Kidney (tissue), 22 donors: ENCODE measurements at places on chromosomes 6 and 20.
A peak's percentile ranks its signal among the peaks of the same experiment; 100 is the strongest.

DNA sequence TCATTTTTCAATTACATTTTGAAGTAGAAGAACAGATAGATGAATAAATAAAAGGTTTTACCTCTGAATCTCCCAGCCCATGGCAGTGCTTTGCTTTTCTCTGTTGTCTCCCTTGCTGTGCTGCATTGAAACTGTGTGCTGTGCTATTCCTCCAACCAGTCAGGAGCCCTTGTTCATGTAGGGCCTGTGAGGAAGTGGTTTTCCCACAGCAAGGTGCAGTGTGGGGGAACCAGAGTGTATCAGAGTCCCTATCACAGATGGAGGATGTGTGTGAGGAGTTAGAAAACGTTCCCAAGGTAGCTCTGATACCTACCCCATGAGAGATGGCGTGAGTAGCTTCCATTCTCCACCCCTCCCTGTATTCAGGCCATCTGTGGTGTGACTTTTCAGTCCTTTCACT lies 72.8 kb upstream of the RALGAPA2 start:
- H3K27me3 ChIP-seq: no peaks in the 10 kb centered on the region
- no peak overlapping the region for H3K27ac ChIP-seq
- H3K4me1 ChIP-seq: no peaks in the 10 kb centered on the region
- DNase-seq: no peak

- no peak overlapping the region for H3K27ac ChIP-seq
- no peaks in the 10 kb centered on the region for H3K27me3 ChIP-seq
- H3K4me1 ChIP-seq: peaks cover 5% of the 10 kb centered on the region
- no peak overlapping the region for H3K4me3 ChIP-seq
- DNase-seq: peak; percentile 17
Measured at GRCh38 chr6:135630789-135631376, 133.3 kb upstream of the AHI1 start.

- DNase-seq: peak; percentile 58
- no peaks in the 10 kb centered on the region for H3K27me3 ChIP-seq
- H3K4me3 ChIP-seq: no peak overlapping the region
- peak overlapping the region; percentile 68 for H3K27ac ChIP-seq
- H3K4me1 ChIP-seq: peaks cover 24% of the 10 kb centered on the region
- H3K36me3 ChIP-seq: peaks cover 5% of the 10 kb centered on the region
Measured at GRCh38 chr6:32113386-32114352, 4.5 kb upstream of the TNXB start.

DNA sequence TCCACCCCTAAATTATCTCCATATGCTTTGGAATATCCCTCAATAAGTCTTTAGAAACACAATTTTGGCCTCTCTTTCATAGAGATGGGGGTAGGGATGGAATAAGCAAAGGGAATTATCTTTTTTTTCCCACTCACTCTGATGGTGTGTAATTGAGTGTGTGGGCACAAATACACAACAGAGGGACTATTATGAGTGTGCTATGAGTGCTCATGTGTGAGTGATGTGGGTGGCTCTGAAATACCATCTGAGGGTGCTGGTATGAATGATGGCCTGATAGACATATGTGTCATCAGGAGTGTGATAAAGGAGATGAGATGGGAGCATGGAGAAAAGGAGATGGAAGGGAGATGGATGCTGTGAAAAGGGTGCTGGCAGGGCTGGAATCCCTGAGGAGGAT lies 35.6 kb downstream of the GSS start:
- H3K4me3 ChIP-seq: no peak overlapping the region
- no peaks in the 10 kb centered on the region for H3K4me1 ChIP-seq
- no peak for DNase-seq
- H3K27me3 ChIP-seq: no peaks in the 10 kb centered on the region

DNA sequence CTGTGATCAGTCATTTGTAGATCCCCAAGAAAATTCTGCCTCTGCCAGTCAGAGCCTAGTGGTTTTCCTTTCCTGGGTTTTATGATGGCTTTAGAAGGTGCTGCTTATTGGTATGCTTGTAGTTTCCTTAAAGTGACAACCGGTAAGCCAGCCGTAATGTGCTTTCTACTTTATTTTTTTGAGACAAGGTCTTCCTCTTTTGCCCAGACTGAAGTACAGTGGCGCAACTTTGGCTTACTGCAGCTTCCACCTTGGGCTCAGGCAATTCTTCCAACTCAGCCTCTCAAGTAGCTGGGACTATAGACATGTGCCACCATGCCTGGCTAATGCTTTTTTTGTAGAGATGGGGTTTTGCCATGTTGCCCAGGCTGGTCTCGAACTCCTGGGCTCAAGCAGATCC lies 23.5 kb downstream of the MCM8 start:
- DNase-seq: no peak
- no peaks in the 10 kb centered on the region for H3K4me1 ChIP-seq
- H3K27me3 ChIP-seq: no peaks in the 10 kb centered on the region
- no peak overlapping the region for H3K4me3 ChIP-seq
- no peak overlapping the region for H3K27ac ChIP-seq
- H3K36me3 ChIP-seq: no peaks in the 10 kb centered on the region

DNA sequence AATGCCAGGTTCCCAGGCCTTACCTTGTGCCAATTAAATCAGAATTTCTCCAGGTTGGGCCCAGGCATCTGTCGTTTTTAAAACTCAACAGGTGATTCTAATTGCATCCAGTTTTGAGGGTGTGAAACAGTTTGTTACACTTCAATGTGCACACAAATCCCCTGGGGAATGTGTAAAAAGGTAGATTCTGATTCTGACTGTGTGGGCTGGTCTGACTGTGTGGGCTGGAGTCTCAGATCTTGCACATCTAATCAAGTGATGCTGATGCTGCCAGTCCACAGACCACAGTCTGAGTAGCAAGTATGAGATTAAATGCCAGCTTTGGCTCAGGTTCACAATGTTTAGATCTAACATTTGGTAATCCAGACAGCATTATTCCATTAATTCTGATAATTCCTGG lies 12.5 kb upstream of the ETV7 start:
- H3K4me3 ChIP-seq: no peak overlapping the region
- H3K36me3 ChIP-seq: no peaks in the 10 kb centered on the region
- no peak overlapping the region for H3K27ac ChIP-seq
- no peaks in the 10 kb centered on the region for H3K4me1 ChIP-seq

GRCh38 chr20:19018881-19019280 lies 193.6 kb upstream of the SLC24A3 start:
- no peaks in the 10 kb centered on the region for H3K36me3 ChIP-seq
- H3K4me1 ChIP-seq: no peaks in the 10 kb centered on the region
- H3K27ac ChIP-seq: no peak overlapping the region
- H3K4me3 ChIP-seq: no peak overlapping the region
- H3K27me3 ChIP-seq: no peaks in the 10 kb centered on the region

- DNase-seq: no peak
- no peak overlapping the region for H3K27ac ChIP-seq
- no peaks in the 10 kb centered on the region for H3K27me3 ChIP-seq
- H3K36me3 ChIP-seq: no peaks in the 10 kb centered on the region
- H3K4me3 ChIP-seq: no peak overlapping the region
Measured at GRCh38 chr20:26347396-26347795, 650.7 kb upstream of the ZNF337 start.

DNA sequence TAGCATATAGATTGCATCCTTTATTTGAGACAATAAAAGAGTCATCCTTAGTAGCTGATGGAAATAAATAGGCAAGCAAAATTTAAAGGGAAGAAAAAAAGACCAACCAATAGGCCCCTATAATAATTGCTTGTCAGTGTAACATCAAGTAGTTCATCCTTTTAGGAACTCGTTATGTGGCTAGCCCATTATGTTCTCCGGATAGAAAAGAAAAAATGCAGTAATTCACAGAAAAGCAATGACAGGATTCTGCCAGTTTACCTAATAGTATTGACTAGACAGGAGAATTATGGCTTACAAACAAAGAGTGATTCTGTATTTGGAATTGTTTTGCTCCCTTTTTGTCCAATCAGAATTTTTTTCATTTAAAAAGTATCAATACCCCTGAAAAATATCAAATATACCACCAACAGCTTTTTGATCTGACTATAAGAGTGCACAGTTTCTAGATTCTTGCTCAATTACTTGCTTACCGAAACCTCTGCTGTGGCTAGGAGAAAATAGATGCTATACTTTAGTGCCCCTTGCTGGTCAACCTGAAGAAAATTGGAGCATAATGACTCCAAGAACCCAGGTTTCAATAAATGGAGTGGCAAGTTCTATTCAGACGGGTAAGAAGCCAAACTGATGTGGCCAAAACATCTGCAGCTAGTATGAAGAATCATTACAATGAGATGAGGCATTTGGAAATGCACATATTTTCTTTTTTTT lies 91.5 kb upstream of the SASH1 start:
- no peaks in the 10 kb centered on the region for H3K36me3 ChIP-seq
- DNase-seq: peak; percentile 62
- no peaks in the 10 kb centered on the region for H3K27me3 ChIP-seq
- no peak overlapping the region for H3K4me3 ChIP-seq

- DNase-seq: no peak
- no peaks in the 10 kb centered on the region for H3K36me3 ChIP-seq
- H3K4me1 ChIP-seq: no peaks in the 10 kb centered on the region
- H3K27me3 ChIP-seq: no peaks in the 10 kb centered on the region
Measured at GRCh38 chr6:139117734-139118133, 17.1 kb upstream of the HECA start.

GRCh38 chr6:134422426-134423231 lies 104.7 kb upstream of the SGK1 start:
- no peaks in the 10 kb centered on the region for H3K4me1 ChIP-seq
- no peaks in the 10 kb centered on the region for H3K36me3 ChIP-seq
- H3K27me3 ChIP-seq: no peaks in the 10 kb centered on the region
- no peak overlapping the region for H3K27ac ChIP-seq

- peaks cover 12% of the 10 kb centered on the region for H3K4me1 ChIP-seq
- no peak overlapping the region for H3K27ac ChIP-seq
- H3K4me3 ChIP-seq: no peak overlapping the region
Measured at GRCh38 chr6:15431762-15432483, 186.1 kb downstream of the JARID2 start.

DNA sequence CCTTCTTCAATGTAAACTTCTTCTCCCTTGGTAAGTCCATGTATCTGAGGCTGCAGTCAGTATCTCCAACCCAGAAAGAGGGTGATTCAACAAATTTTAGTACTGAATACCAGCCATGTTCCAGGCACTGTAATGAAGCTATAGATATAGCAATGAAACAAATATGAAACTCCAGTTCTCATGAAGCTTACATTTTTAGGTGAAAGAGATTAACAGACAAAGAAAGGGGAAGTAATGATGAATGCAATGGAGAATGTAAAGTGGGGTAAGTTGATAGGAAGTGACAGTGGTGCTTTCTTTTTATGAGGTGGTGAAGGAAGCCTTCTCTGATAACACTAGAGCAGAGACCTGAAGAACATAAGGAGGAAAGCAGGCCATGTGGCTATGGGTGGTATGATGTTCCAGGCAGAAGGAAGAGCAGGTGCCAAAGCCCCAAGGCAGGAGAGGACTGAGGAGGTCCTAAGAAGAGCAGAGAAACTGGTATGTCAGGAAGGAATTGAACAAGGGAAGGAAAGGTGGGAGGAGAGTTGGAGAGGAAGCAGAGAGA lies 143.6 kb downstream of the TFAP2B start:
- no peaks in the 10 kb centered on the region for H3K4me1 ChIP-seq
- H3K4me3 ChIP-seq: no peak overlapping the region
- no peak for DNase-seq
- H3K36me3 ChIP-seq: no peaks in the 10 kb centered on the region
- no peaks in the 10 kb centered on the region for H3K27me3 ChIP-seq

- no peak for DNase-seq
- no peak overlapping the region for H3K4me3 ChIP-seq
- H3K27me3 ChIP-seq: no peaks in the 10 kb centered on the region
- no peak overlapping the region for H3K27ac ChIP-seq
Measured at GRCh38 chr6:104632588-104632987, 227.1 kb downstream of the HACE1 start.

DNA sequence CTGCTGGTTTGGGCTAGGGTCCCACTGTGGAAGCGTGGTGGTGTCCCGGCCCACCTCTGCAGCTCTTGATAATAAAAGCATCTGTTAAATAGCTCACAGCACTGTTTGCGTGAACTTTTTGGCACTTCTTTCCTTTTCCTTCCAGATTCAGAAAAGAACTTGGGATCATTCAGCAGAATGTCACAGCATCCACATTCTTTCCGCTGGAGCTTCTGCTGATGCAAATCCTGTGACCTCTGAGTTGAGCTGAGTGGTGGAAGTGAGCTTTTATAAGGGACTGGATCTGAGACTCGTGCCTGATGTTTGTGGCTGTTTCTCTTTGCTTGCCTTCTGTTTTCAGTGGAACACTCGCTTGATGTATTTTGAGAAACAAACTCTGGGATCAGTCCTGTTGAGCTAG lies 3.9 kb downstream of the OSBPL2 start:
- no peaks in the 10 kb centered on the region for H3K36me3 ChIP-seq
- no peaks in the 10 kb centered on the region for H3K27me3 ChIP-seq
- DNase-seq: no peak
- peaks cover 31% of the 10 kb centered on the region for H3K4me1 ChIP-seq

- no peak for DNase-seq
- H3K27me3 ChIP-seq: no peaks in the 10 kb centered on the region
- H3K27ac ChIP-seq: no peak overlapping the region
- no peak overlapping the region for H3K4me3 ChIP-seq
- no peaks in the 10 kb centered on the region for H3K36me3 ChIP-seq
- H3K4me1 ChIP-seq: no peaks in the 10 kb centered on the region
Measured at GRCh38 chr6:25921525-25922203, 8.8 kb downstream of the SLC17A2 start.

DNA sequence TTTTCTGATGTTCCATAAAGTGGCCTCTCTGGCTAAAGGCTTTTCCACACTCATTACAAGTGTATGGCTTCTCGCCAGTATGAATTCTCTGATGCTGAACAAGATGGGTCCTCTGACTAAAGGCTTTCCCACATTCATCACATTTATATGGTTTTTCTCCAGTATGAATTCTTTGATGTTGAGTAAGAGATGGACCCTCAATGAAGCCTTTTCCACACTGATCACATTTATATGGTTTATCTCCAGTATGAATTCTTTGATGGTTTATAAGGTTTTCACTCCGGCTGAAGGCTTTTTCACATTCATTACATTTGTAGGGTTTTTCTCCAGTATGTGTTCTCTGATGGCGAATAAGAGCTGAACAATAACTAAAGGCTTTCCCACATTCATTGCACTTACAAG lies 20.4 kb downstream of the ZNF184 start:
- H3K36me3 ChIP-seq: peaks cover 59% of the 10 kb centered on the region
- H3K4me1 ChIP-seq: no peaks in the 10 kb centered on the region
- peak overlapping the region; percentile 23 for H3K4me3 ChIP-seq
- H3K27ac ChIP-seq: no peak overlapping the region

DNA sequence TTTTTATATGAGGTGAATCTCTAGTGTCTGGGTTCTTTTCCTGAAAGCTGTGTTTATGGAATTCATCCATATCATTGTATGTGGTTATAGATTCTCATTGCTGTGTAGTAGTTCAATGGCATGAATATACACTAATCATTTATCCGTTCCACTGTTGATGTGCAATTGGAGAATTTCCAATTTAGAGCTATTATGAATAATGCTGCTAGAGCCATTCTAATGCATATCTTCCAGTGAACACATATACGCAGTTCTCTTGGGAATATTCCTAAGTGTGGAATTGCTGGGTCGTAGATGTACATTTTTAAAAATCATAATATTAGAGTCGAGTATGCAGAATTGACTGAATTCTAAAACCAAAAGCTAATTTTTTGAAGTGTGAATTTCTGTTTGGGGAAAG lies 327.5 kb upstream of the JAG1 start:
- no peaks in the 10 kb centered on the region for H3K4me1 ChIP-seq
- H3K4me3 ChIP-seq: no peak overlapping the region
- no peaks in the 10 kb centered on the region for H3K27me3 ChIP-seq
- no peak for DNase-seq
- no peak overlapping the region for H3K27ac ChIP-seq
- no peaks in the 10 kb centered on the region for H3K36me3 ChIP-seq

GRCh38 chr20:58651946-58652605 lies 993 bp downstream of the STX16 start:
- H3K4me1 ChIP-seq: peaks cover 10% of the 10 kb centered on the region
- no peaks in the 10 kb centered on the region for H3K27me3 ChIP-seq
- peak overlapping the region; percentile 95 for H3K27ac ChIP-seq
- peak overlapping the region; percentile 81 for H3K4me3 ChIP-seq
